ENCODE measurements at places on chromosomes 5 and 9.
A peak's percentile ranks its signal among the peaks of the same experiment; 100 is the strongest.

GRCh38 chr9:79962836-79963235, 391.1 kb downstream of the TLE4 start:
- H3K4me3 ChIP-seq: no peak overlapping the region
- no peak for DNase-seq
- no peak overlapping the region for H3K27ac ChIP-seq
- no peaks in the 10 kb centered on the region for H3K36me3 ChIP-seq
- H3K27me3 ChIP-seq: peaks cover 46% of the 10 kb centered on the region
- H3K4me1 ChIP-seq: no peaks in the 10 kb centered on the region

DNA sequence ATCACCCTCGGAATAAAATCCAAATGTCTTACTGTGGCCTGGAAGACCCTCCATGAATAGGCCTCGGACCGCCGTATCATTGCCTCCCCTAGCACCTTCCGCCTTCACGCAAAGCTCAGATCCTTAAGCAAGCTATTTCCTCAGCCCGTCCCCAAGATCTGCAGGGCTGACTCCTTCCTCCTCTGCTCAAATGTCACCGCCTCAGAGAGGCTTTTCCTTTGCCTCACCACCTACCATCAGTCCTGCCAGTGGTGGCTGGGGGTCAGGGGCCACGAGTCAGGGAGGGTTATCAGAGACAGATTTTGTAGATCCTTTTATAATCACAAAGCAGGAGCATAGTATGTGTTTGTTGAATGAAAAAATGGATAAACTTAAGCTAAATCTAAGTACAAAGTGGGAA, 74.4 kb upstream of the KIF2A start:
- no peaks in the 10 kb centered on the region for H3K27me3 ChIP-seq
- H3K4me3 ChIP-seq: no peak overlapping the region
- H3K27ac ChIP-seq: no peak overlapping the region
- no peaks in the 10 kb centered on the region for H3K4me1 ChIP-seq
- no peak for DNase-seq

DNA sequence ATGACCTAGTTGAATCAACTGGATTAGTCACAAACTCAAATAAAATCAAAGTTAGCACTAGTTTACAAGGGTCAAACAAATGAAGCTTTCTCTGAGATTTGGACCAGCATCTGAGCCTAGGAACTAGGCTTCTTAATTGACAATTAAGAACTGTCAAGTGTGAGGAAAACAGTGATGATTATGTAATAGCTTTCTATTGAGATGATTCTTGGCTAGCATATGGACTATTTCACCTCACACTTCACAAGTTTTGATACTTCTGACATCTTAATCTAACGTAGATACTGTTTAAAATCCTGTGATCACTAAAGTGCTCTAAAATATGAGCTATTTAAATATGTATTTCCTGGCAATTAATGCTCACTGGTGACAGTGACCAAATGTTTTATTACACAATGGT, 542.9 kb downstream of the EFNA5 start:
- H3K27me3 ChIP-seq: no peaks in the 10 kb centered on the region
- no peak overlapping the region for H3K4me3 ChIP-seq
- H3K4me1 ChIP-seq: peaks cover 12% of the 10 kb centered on the region

DNA sequence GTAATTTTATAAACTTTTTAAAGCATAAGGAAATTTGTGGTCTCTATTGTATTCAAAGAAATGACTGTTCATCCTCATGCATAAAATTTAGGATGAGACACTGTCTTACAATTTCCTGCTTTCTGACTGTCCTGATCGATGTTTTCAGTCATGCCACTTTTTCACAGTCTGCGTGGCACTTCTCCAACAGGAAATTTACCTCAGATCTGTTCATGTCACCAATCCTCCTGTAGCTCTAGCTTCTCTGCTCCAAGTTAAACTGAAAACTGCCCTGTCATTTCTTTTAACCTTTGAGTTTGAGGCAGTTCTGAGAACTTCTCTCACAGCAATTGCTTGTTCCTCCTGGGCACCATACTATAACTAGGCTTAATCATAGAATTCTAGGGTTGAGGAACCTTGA, 455.1 kb downstream of the EFNA5 start:
- H3K4me1 ChIP-seq: peaks cover 46% of the 10 kb centered on the region
- peak overlapping the region; percentile 82 for H3K27ac ChIP-seq
- no peak for DNase-seq
- no peaks in the 10 kb centered on the region for H3K36me3 ChIP-seq
- H3K4me3 ChIP-seq: no peak overlapping the region

DNA sequence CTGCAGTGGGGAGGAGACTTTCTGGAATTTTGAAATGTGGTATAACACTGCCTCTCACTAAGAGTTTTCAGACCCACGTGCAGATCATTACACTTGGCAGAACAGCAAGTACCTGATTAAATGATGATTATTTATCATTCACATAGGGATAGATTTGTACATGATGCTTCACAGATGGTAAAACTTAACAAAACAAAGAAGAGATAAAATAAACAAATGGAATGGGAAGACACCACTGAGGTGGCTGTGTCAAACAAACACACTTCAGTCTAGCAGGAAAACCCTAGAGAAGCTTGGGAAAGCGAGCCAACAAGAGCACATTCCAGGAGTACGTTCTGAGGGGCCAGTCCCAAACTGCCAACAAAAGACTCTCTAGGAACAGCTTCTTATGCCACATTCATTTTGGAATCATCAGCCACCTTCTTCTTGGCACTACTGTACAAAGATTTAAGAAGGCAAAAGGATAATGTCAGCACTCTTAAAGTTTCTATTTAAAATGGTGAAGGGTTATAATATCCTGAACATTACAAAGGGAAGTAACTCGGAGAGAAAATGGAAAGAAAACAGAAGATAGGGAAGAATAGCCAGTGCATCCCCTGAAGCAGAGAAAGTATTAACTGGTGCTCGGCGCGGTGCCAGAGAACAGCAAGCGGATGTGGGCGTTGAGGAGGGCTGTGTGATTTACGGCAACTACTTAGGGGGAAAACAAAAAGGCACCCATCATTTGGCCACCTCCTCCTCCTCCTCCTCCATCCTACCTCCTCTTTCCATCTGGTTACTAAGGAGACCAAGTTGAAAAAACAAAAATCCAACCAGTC, 1.6 kb downstream of the MED27 start:
- H3K27me3 ChIP-seq: peaks cover under 1% of the 10 kb centered on the region
- peaks cover 48% of the 10 kb centered on the region for H3K4me1 ChIP-seq
- H3K36me3 ChIP-seq: peaks cover 16% of the 10 kb centered on the region
- H3K27ac ChIP-seq: no peak overlapping the region
- peak overlapping the region; percentile 79 for H3K4me3 ChIP-seq
